CD14-positive monocyte (primary cell): ENCODE measurements at places on chromosomes 1 and 21. TPM values are rescaled to one million over a fixed set of nuclear protein-coding genes. Genes with fewer than 3 reads are reported as not detected.

DNA sequence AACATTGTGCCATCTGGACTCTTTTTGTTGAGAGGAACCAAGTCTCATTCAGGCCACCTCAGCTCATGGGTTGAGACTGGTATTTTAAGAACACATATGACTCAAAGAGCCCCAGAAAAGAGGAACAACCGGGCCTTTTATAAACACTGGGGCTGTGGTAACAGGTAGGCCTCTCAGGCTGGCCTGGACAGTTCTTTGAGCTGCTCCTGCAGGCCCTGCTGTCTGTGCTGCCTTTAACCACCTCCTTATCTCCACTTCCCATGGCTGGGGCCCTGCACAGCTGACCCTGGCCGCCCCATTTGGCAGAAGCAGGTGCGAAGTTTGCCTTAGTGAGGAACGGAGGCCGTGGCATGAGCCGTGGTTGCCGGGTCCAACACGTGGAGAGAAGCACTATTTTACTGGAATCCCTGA is 163.3 kb downstream of the RHOU start:
- peaks cover 13% of the 10 kb centered on the region for H3K4me1 ChIP-seq
- DNase-seq = peak; percentile 78
- H3K36me3 ChIP-seq = no peaks in the 10 kb centered on the region
- no peak overlapping the region for H3K4me3 ChIP-seq

GRCh38 chr1:246117066-246117791 is 389.9 kb downstream of the SMYD3 start:
- no peaks in the 10 kb centered on the region for H3K27me3 ChIP-seq
- DNase-seq = peak; percentile 41
- no peaks in the 10 kb centered on the region for H3K36me3 ChIP-seq
- peaks cover 6% of the 10 kb centered on the region for H3K4me1 ChIP-seq
- no peak overlapping the region for H3K27ac ChIP-seq
- no peak overlapping the region for H3K4me3 ChIP-seq

DNA sequence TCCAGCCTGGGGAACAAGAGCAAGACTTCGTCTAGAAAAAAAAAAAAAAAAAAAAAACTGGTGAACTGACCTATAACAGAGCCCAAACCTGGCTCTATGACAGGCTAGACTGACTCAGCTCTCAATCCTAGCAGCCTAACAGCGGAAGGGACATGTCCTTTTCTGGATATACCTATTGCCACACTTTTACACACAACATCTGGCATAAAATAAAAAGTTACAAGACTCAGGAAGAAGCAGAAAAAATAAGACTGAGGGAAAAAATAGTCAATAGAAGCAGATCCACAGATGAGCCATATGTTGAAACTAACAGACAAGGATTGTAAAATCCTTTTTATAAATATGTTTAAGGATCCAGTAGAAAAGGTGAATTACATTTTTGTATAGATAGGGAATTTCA is 57.5 kb upstream of the IPO9 start:
- H3K27me3 ChIP-seq = no peaks in the 10 kb centered on the region
- H3K4me1 ChIP-seq = no peaks in the 10 kb centered on the region
- H3K36me3 ChIP-seq = no peaks in the 10 kb centered on the region
- no peak overlapping the region for H3K27ac ChIP-seq

DNA sequence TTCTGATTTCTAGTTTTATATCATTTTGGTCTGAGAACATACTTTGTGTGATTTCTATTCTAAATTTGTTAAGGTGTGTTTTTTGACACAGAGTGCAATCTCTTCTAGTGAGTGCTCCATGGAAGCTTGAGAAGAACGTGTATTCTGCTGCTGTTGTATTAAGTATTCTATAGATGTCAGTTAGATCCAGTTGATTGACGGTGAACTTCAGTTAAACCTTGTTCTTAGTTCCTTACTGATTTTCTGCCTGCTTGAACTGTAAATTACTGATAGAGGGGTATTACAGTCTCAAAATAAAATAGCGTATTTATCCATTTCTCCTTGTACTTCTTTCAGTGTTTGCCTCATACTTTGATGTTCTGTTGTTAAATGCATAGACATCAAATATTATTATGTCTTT is 248.1 kb upstream of the GREM2 start:
- H3K36me3 ChIP-seq = no peaks in the 10 kb centered on the region
- H3K27me3 ChIP-seq = no peaks in the 10 kb centered on the region

- DNase-seq = no peak
- H3K4me3 ChIP-seq = no peak overlapping the region
- no peak overlapping the region for H3K27ac ChIP-seq
These were observed 109.2 kb downstream of the TTLL7 start for GRCh38 chr1:83889707-83890106.

DNA sequence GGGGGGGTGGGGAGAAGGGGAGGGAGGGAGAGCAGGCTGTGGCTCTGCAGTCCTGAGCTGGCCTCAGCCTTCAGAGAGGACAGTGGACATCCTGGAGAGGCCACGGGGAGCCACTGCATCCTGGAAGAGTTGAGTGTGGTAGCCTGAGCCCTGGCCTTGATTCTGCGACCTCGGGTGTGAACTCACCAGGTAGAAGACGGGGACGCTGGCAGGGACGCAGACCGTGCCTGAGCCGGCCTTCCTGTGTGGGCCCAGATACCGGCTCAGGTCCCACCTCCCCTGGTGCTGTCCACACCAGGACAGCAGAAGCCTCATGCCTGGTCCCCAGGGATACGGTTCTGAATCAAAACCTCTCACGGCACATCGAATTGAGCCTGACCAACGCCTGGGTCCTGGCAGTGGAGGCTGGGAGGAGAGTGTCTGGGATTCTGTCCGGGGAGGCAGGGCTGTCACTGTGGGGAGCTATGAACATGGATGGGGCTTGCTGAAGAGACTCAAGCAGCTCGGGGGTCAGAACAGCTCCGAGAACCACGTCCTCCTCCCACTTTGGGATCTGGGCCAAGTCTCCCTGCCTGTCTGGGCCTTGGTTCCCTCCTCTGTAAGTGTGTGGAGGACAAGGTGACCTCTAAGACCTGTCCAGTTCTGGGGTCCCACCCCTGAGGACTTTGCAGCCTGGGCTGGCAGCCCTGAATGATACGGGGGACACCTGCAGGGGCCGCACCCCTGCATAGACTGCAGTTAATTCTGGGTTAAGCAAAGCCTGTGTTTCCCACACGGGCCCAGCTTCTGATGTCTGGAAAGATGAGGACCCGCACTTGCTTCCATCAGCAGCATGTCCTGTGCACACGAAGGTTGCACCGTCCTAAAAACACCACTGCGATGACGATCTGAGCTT is 30.4 kb downstream of the RRP1 start:
- no peak for DNase-seq
- peaks cover 73% of the 10 kb centered on the region for H3K4me1 ChIP-seq
- no peaks in the 10 kb centered on the region for H3K36me3 ChIP-seq
- peak overlapping the region; percentile 85 for H3K27ac ChIP-seq
- H3K4me3 ChIP-seq = no peak overlapping the region

- no peak overlapping the region for H3K27ac ChIP-seq
- no peaks in the 10 kb centered on the region for H3K4me1 ChIP-seq
- H3K36me3 ChIP-seq = no peaks in the 10 kb centered on the region
- H3K27me3 ChIP-seq = no peaks in the 10 kb centered on the region
These were observed 427.4 kb downstream of the TTLL7 start for GRCh38 chr1:83571536-83571935.

- no peaks in the 10 kb centered on the region for H3K36me3 ChIP-seq
- H3K27me3 ChIP-seq = peaks cover 30% of the 10 kb centered on the region
- H3K4me3 ChIP-seq = no peak overlapping the region
- no peaks in the 10 kb centered on the region for H3K4me1 ChIP-seq
- H3K27ac ChIP-seq = no peak overlapping the region
These were observed 4.7 kb downstream of the SLC35F3 start for GRCh38 chr1:233909195-233909594.

DNA sequence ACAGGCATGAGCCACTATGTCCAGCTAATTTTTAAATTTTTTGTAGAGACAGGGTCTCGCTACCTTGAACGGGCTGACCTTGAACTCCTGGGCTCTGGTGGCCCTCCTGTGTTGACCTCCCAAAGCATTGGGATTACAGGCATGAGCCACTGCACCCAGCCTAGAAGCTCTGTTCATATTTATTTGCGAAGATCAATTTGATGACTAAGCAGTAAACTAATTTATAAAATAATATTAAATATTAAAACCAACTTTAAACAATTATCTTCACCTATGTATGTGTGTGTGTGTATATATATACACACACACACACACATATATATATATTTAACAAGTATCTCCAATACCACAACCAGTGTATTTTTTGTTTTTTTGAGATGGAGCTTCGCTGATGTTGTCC is 4.4 kb downstream of the NADK start:
- H3K27me3 ChIP-seq = no peaks in the 10 kb centered on the region
- peaks cover 38% of the 10 kb centered on the region for H3K4me1 ChIP-seq
- no peak overlapping the region for H3K27ac ChIP-seq
- no peak for DNase-seq
- peaks cover 19% of the 10 kb centered on the region for H3K36me3 ChIP-seq

GRCh38 chr1:204463125-204464060 is 31.2 kb downstream of the PIK3C2B start:
- H3K27ac ChIP-seq = no peak overlapping the region
- no peaks in the 10 kb centered on the region for H3K27me3 ChIP-seq
- no peak overlapping the region for H3K4me3 ChIP-seq
- DNase-seq = no peak
- peaks cover 3% of the 10 kb centered on the region for H3K36me3 ChIP-seq

DNA sequence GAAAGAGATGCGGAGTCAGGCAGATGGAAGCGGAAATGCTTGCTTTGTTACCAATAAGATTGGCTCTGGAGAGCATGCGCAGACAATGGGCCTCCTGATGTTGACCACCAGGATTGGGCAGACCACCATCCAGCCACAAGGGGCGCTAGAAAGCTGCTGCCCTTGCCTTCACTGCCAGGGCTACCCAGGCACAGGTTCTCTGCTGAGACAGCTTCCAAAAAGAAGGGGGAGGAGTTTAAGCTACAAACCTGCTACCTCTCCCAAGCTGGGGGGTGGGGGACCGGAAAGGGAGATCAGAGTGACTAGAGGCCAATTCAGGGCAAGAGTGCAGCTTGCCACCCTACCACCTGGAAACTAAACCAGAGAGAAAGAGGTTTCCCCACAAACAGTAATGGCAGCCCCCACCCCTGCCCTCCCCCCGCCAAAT is 369.7 kb downstream of the RRAGC start:
- no peak for DNase-seq
- H3K27me3 ChIP-seq = peaks cover 2% of the 10 kb centered on the region
- no peak overlapping the region for H3K27ac ChIP-seq

GRCh38 chr1:31390071-31390470 is 17.2 kb upstream of the FABP3 start:
- no peak overlapping the region for H3K4me3 ChIP-seq
- H3K27me3 ChIP-seq = no peaks in the 10 kb centered on the region
- no peak for DNase-seq
- H3K4me1 ChIP-seq = peaks cover 7% of the 10 kb centered on the region

DNA sequence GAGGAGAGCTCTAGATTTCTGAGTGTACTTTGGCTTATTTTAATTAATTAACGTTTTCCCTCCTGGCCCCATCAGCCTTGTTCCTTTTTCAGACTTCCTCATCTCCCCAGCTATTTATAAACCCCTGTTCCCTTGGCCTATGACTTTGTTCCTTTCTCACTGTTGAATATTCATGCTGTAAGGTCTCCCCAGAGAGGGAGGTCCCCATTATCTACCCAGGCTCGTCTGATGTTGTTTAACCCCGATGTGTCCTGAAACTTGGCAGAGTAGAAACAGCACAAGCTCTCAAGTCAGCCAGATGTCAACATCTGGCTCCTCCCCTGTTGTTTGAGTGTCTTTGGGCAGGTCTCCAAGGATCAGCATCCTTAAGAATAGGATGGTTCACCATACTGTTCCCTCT is 153.6 kb downstream of the HIVEP3 start:
- peak overlapping the region; percentile 26 for H3K4me3 ChIP-seq
- H3K27me3 ChIP-seq = no peaks in the 10 kb centered on the region
- peak overlapping the region; percentile 84 for H3K27ac ChIP-seq
- H3K4me1 ChIP-seq = peaks cover 82% of the 10 kb centered on the region

- H3K27me3 ChIP-seq = no peaks in the 10 kb centered on the region
- H3K36me3 ChIP-seq = no peaks in the 10 kb centered on the region
- peak overlapping the region; percentile 39 for H3K27ac ChIP-seq
- H3K4me3 ChIP-seq = no peak overlapping the region
These were observed 65.7 kb upstream of the RNF11 start for GRCh38 chr1:51170342-51170741.

GRCh38 chr1:55347866-55348265 is 132.7 kb upstream of the USP24 start:
- no peak overlapping the region for H3K27ac ChIP-seq
- no peak for DNase-seq
- H3K4me1 ChIP-seq = no peaks in the 10 kb centered on the region
- peaks cover 2% of the 10 kb centered on the region for H3K27me3 ChIP-seq
- no peaks in the 10 kb centered on the region for H3K36me3 ChIP-seq
- no peak overlapping the region for H3K4me3 ChIP-seq

DNA sequence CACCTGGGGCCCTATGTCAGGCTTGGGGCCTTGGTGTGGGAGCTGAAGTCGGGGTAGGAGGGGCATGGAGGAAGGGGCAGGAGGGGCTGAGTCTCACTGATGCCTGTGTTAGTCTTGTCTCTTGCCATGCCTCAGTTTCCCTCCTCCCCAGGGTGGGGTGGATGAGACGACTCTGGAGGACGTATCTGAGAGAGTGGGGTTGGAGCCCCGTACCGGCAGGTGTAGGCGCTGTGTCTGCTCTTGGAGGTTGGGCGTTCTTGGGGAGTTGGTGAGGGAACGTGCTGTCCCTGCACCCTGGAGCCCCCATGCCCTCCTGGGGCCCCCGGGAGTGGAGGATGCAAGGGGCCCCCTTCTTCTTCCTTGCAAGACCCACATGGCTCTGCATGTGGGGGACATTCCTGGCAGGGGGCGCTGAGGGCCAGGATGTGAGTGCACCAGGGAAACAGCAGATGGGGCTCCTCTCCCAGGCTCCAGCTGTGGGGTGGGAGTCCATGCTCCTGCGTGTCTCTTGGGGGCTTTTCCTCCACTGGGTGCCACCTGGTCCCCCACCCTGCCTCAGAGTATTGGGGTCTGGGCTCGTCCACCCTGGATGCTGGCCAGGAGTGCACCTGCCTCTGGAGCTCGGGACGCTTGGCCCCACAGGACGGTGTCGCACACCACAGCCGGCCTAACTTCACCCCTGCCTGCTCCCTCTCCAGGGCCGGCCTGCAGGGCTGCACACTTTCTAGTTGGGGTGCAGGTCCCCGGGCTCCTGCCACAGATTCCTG is 1.4 kb upstream of the TNFRSF14 start:
- H3K4me1 ChIP-seq = peaks cover 48% of the 10 kb centered on the region
- peaks cover 23% of the 10 kb centered on the region for H3K36me3 ChIP-seq
- H3K4me3 ChIP-seq = no peak overlapping the region
- DNase-seq = peak; percentile 53

TMEM82 gene
- polyA plus RNA-seq = not detected in 2 replicates

HRNR gene
- polyA plus RNA-seq = not detected

CLCA4 gene
- not detected for polyA plus RNA-seq

CA14 gene
- polyA plus RNA-seq = not detected

HPCAL4 gene
- 0.01 and 0.05 TPM in 2 replicates for polyA plus RNA-seq
